NCI-H2081 treated with DMSO at 0.1 percent for 48 hours (cell line): ENCODE measurements at places on chromosomes 7 and 10.

GRCh38 chr7:101567230-101567629 lies 61.9 kb downstream of the MYL10 start:
- DNase-seq: no peak

- DNase-seq: no peak
These were observed 76.2 kb downstream of the AHR start for GRCh38 chr7:17374654-17375053.

GRCh38 chr10:13462551-13462950 lies 66.3 kb downstream of the BEND7 start:
- no peak for DNase-seq

DNA sequence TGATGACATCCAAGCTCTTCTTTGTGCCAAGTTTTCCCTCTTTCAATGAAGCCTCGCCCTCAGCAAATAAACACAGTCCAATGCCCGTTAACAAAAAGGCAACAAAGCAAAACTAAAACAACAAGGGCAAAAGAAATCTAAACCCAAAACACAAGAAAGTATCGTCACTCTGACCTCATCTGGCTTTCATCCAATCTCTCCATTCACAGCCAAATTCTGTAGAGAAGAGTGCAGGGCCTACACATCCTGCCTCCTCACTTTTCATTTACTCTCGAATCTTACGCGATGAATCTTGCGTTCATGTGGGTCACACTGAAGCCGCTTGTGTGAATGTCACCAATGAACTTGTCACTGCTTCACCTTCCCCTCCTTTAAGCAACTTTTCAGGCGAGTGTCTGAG lies 15.9 kb upstream of the AKR1E2 start:
- no peak for DNase-seq

GRCh38 chr7:25444991-25445390 lies 216.7 kb upstream of the NPVF start:
- no peak for DNase-seq

DNA sequence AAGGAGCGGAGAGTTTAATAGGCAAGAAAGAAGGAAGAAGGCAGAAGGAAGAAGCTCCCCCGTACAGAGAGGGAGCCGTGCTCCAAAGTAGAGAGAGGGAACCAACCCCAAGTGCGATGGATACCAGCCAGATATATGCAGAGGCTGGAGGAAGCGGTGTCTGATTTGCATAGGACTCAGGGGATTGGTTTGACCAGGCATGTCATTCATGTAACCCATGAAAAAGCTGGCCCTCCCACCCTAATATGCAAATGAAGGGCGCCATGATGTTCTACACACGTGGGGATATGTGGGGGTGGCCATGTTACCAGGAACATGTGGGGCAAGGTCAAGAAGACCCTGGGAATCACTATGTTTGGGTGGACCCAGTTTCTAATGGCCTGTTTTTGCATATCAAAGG lies 40.6 kb upstream of the FAM3C start:
- DNase-seq: no peak

DNA sequence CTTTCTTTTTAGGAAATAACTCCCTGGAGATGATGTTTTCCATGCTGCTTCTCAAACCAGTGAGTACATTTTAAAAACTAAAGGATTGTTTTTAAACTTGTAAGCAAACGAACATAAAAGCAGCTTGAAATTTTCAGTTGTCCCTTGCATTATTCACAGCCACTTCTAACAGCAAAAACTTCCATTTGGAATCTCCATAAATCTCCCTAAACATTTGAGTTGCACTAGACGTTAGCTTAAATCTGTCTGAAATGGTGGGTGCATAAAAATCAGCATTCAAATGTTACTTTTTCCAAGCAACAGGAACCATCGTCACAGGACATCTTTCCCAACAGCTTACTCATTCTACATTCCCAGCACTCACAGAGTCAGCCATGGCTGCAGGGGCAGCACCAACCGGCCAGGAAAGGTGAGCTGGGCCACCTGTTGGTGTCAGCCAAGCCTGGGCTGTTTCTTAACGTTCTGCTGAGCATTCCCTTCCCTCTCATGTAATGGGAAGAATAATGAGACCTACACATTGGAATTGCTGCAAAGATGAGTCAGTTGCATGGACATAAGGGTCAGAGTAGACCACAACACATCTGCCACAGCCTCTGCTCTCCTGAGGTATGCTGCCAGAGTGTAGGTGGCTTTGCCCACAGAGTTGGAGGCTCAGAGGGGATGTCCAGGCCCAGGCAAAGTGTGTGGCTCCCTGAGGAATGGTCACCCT lies 163.2 kb downstream of the TNS3 start:
- no peak for DNase-seq

GRCh38 chr10:61415824-61416223 lies 37.4 kb downstream of the TMEM26 start:
- DNase-seq: no peak

DNA sequence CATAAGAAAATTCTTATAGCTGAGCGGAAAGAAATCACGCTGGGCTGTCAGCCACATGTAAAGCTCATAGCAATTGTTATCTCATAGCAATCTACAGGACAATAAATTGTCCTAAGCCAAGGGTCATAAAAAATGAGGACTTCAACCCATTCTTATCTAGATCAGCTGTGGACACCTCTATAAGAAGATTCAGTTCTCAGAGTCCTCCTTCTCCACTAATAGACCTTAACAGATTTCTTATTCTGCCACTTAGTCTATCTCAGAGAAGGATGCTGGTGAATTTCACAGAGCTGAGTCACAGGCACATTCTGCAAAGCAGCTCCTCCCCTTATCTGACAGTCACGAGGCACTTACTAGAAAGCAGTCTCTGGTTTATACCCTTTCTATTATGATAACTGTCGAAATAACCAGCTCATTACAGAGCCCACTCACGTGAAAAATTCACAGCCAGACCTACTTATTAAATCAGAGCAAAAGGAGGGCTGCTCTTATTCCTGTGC lies 185.3 kb upstream of the PCLO start:
- DNase-seq: no peak

DNA sequence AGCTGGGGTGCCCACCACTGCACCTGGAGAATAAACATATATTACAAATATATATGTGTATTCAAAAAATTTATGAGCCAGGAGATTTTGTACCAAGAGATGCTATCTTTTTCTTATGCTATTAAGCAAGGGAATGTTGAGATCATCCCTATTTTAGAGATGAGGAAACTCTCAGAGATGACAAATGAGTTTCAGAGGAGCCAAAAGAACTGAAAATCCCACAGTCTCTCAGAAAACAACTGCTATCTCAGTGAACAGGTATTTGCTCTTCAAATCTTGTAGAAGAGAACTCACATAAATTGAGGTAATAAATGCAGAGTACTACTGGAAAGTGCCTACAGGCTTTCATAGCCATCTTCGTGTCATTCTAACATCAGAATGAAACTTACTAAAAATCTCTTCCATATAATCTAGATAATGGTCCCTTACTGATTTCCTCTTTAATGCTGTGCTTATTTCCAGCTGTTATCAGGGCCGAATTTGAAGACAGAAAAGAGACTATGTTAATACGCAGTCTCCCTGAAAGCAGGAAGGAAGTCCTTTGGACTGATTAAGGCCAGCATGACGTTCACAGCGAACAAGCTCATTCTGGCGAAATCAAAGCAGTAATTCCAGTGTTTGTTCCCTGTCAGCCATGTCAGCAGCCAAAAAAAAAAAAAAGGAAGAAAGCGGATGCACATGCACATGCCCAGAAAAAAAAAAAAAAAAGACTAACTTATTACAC lies 29.4 kb upstream of the ANAPC16 start:
- peak; percentile 17 for DNase-seq

DNA sequence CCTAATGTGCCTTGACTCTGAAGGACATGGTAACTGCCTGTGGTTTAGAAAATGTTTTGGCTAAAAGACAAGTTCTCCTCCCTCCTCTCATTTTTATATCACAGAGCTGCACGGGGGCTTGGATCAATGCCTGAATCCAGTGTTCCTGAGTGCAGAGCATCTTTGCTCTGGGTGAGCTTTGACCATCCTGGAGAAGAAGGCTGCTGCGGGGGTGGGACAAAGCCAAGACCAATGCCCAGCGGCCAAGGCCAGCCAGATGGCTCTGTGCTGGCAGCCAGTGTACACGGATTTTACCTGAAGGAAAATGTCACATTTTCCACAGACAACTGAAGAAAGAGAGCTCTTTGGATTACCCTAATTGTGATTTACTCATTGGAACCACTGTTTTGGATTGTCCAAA lies 102.0 kb upstream of the TARP start:
- DNase-seq: no peak

GRCh38 chr10:108462005-108462404 lies 1297.5 kb upstream of the SORCS1 start:
- no peak for DNase-seq

DNA sequence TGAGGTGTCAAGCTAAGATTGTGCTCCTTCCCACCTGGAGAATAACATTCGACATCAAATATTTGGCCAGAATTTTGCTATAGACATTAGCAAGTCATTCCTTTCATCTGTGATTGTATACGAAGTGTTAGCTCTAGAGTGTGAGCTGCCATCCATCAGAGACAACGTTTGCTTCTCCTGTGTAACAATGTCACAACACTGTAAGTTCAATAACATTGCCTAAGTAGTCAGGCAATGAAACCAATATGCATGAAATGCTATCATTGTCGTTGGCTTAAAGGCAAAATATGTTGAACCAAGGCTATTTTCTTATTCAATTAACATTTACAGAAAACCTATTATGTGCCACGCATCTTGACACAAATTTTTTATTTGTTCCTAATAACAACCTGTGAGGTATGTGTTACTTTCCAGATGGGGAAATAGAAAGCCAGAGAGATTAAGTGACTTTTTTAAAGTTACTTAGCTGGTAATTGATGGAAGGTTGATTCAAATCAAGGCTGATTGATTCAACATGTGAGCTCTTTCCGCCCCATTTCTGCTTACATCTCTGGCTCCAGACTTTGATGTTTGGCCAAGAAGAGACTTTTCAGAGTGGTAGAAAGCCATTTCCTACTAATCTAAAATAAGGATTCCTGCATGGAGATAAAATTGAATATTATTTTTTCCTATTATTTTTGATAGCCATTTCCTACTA lies 32.0 kb downstream of the BET1 start:
- no peak for DNase-seq

DNA sequence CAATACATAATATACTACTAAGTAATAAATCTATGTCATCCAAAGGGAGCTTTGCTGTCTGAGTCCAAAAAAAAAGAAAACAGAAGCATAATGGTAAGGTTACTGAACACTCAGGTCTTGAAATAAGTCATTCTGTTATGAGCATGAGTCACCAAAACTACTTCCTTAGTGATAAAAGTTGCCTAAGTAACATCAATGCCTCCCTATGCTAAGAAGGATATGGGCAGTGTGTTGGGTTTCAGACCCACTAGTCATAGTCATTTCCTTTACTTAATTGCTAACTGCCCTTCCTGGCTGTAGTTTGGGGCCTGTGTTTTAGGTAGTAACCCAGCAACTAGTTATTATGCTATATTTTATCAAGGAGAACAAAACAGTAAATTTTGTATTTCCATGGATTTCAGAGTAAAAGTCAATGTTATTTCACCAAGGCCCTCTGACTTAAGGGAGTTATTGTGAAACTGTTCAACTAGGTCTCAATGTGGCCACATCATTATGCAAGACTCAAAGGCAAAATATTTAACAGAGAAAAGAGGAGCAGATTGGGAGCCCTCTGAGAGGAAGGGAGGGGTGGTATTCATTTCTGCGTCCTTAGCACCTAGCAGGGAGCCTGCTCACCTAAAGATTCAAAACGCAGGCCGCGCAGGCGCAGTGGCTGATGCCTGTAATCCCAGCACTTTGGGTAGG lies 11.7 kb upstream of the VIM start:
- no peak for DNase-seq

GRCh38 chr7:34117573-34117972 lies 212.2 kb downstream of the BMPER start:
- DNase-seq: no peak

- no peak for DNase-seq
These were observed 14.7 kb downstream of the GPR141 start for GRCh38 chr7:37698276-37698675.

- no peak for DNase-seq
These were observed 5.2 kb downstream of the CCNY start for GRCh38 chr10:35341521-35341920.

- no peak for DNase-seq
These were observed 70.3 kb upstream of the LOXL4 start for GRCh38 chr10:98338318-98338717.

DNA sequence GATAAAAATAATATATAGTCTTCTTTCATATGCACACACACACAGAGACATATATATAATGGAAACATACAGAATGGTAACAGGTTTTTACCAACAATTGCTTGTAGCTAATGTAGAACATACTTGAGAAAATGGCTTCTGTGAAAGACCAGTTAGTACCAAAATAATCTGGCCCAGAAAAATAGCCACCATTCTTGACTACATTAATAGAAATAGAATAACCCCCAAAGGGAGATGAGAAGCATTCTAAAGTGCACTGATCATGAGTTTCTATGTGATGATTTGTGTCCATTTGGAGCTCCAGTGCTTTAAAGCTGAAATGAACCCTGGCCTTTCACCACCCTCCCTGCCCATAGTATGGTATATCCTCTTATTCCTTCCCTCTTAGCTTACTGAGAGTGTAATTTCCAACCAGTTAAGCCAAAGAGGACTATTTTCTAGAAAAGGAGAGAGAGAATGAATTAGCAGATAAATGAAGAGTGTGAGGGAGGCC lies 22.9 kb upstream of the IFIT2 start:
- DNase-seq: no peak

GRCh38 chr10:69125554-69125953 lies 1.6 kb downstream of the VPS26A start:
- DNase-seq: no peak

- DNase-seq: peak; percentile 64
These were observed 26.5 kb downstream of the GTF2IRD1 start for GRCh38 chr7:74479961-74480829.

GRCh38 chr10:11165591-11166543 lies 148.2 kb downstream of the CELF2 start:
- no peak for DNase-seq

- DNase-seq: no peak
These were observed 103.0 kb upstream of the LSM8 start for GRCh38 chr7:118080947-118081346.

DNA sequence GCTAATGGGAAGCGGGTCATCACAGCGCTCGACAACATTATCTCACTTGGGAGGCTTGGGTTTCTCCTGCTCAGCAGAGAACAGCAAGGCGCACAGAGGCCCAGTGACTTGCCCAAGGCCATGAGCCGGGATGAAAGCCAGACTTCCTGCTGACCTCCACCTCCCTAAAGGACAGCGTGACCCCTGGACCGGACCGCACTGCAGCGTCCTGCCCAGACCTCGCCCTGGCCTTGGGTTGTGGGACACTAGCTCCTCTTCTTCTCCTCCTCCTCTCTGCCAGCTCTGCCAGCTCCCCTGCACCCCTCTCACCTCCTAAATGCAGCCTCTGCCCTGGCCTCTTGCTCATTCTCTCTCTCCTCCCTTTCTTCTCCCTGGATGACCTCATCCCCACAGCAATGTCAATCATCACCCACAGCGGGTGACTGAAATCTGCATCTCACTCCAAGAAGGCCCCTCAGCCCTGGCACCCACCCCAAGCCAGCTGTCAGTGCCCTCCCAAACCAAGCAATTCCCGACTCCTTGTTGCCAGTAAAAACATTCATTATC lies 19.4 kb downstream of the SPOCK2 start:
- DNase-seq: no peak
